ENCODE measurements at places on chromosomes 1 and 21. TPM values are rescaled to one million over a fixed set of nuclear protein-coding genes. Genes with fewer than 3 reads are reported as not detected.

GRCh38 chr21:38476385-38476784 lies 21.9 kb downstream of the ERG start:
- no peak for DNase-seq

DNA sequence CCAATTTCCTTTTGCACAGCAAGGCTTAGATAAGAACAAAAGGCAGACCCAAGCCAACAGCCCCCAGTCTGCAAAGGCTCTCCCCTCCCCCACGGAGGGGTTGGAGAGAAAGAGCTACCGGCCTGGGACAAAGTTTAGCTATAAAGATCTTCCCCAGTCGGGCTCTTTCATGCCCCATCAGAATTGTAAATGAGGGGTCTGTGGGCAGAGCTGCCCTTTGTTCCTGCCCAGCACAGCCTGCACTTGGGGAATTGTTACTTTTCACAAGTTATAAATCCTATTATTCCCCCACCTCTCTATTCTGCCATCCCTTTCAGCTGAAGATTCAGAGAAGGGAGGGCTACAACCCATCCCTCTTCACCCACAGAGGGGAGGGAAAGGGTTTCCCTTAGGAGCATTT lies 3.5 kb downstream of the MYCL start:
- DNase-seq: no peak

- DNase-seq: no peak
Measured at GRCh38 chr1:2307972-2308371, 79.9 kb downstream of the SKI start.

DNA sequence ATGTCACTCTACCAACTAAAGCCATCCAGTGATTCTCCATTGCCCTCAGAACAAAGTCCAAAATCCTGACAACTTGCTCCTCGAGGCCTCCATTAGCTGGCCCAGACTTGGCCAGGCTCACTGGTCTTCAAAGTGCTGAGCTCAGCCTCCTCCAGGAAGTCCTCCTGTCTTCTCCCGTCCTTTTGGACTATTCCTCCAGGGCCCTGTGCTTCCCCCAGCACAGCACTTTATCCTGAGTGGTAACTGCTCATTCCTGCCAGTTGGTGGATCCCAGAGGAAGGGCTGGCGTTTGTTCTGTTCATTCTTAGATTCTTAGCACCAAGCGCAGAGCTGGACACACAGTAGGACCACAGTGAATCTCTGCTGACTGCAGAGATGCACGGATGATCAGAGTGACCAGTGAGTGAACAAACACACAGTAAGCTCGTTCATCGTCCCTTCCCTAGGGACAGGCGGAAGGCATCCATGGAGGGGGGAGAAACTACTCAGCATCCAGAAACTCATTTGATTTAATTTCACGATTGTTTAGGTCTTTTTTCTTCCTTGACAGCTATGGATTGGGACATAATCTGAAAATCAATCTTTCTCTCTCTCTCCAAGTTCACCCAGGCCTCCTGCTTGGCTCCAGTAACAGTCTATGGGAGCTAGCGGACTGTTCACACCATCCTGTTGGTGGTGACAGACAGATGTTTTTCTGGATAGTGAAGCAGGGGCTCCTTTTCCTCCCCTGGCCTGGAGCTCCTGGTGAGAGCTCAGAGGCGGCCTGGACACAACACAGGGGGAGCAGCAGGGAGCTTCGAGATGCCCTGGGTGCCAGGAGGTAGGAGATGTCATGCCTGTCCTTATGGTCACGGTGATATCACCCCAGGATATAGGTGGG lies 180.2 kb downstream of the PTPRU start:
- no peak for DNase-seq

The TDRD5 gene
- not detected for total RNA-seq

The HSPB7 gene
- total RNA-seq: 3.2 TPM

GRCh38 chr1:241479294-241479693 lies 40.3 kb downstream of the FH start:
- DNase-seq: no peak

GRCh38 chr1:84506729-84507453 lies 510 bp upstream of the GNG5 start:
- no peak for DNase-seq

- no peak for DNase-seq
Measured at GRCh38 chr1:84159533-84160240, 15.6 kb downstream of the PRKACB start.

The RHCE gene
- total RNA-seq: 1.6 TPM

The ETV3 gene
- 7.6 TPM for total RNA-seq

GRCh38 chr1:14945132-14946010 lies 208.2 kb upstream of the TMEM51 start:
- peak; percentile 81 for DNase-seq

The FALEC gene
- not detected for total RNA-seq

DNA sequence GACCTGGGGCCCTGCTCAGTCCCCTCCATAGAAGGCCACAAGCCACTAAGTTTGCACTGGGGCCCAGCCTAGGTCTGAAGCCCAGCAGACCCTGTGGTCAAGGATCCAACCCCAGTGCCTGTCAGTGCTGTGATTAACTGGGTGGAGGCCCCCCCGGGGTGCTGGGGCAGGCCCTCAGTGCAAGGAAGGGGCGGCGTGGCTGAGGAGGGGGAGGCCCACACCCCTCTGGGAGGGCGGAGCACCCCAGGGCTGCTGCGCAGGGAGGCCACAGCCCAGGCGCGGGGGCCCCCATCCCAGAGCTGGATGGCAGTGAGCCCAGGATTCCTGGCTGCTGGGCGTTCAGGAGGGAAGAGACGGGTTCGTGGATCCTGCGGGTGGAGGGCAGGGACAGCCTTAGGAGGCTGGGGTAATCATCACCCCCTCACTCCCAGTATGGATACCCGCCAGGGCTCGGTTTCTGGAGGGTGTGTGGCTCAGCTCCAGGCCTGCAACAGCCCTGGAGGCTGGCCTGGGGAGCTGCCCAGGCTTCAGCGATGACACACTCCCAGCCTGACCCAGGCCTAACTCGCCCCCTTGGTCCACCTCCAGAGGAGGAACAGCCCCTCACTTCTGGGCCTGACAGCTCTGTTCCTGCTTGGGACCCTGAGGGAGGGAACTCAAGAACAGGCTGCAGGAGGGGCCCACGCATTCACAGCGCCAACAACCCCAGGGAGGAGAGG lies 890 bp downstream of the GJC2 start:
- no peak for DNase-seq

- peak; percentile 8 for DNase-seq
Measured at GRCh38 chr1:118335331-118335732, 150.3 kb upstream of the SPAG17 start.

DNA sequence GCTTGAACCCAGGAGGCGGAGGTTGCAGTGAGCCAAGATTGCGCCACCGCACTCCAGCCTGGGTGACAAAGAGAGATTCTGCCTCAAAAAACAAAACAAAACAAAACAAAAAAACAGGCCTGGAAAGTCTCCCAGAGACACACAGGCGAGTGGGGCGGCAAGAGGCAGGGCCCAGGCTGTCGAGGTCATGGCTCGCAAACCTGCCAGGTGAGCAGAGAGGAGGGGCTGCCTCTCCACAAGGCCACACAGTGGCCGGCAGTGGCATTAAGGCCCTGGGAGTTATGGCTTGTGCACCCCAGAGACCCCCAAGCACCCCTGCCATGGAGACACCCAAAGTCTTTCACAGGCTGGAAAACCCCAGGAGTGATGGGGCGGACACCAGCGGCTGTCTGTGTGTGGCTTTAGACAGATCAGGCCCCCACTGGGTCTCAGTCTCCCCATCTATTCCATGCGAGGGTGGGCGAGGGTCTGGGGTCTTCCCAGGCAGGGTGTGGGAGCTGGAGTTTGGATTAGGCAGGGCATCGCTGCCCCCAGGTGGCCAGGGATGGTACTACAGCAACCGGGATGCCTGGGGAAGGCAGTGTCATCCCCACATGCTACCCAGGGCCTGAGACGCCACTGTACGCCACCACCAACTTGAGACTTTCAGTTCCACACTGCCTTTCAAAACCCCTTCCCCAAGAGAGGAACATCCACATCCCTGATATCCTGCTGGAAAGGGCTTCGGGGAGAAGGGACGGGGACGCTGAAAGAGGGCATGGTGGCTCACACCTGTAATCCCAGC lies 7.3 kb upstream of the CTRC start:
- DNase-seq: no peak

DNA sequence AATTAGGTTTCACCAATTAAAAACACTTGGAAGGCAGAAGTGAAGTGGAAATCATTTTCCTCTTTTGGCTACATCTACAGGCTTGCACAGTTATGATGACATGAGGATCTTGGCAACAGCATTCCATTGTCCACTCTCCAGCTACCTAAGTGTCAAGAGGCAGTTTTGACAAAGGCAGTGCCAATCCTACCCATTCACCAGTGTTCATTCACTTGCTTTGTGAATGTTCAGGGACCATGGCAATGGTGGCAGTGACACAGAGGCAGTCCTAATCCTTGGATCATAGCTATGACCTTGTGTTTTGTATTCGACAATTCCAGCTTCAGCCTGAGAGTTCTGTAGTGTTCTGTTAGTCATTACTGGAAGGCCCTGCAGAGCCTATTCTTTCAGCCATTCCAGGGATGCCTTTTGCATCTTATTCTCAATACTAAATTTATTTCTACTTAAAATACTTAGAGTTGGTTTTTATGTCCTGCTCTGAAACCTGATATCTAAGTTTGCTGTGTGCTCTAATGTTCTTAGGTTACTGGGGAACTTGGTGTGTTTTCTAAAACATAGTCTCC lies 36.7 kb downstream of the CRB1 start:
- no peak for DNase-seq

- DNase-seq: no peak
Measured at GRCh38 chr1:39145331-39145965, 59.0 kb upstream of the MACF1 start.

GRCh38 chr21:40631211-40631610 lies 215.7 kb downstream of the DSCAM start:
- no peak for DNase-seq

The NTMT2 gene
- total RNA-seq: not detected
